Stimulated activated CD4-positive, alpha-beta T cell treated with anti-CD3 and anti-CD28 coated beads, Interleukin-12 subunit alpha, Interleukin-12 subunit beta, amount 100 ng/mL, for 48 hours (primary cell): ENCODE measurements at places on chromosomes 7 and 10.

- DNase-seq = peak; percentile 11
These were observed 58.8 kb downstream of the PARP12 start for GRCh38 chr7:140003913-140004382.

- DNase-seq = no peak
These were observed 14.9 kb upstream of the COL13A1 start for GRCh38 chr10:69786791-69787190.

GRCh38 chr10:98623176-98623575 is 176.4 kb upstream of the HPS1 start:
- DNase-seq = no peak

- DNase-seq = no peak
These were observed 3.1 kb downstream of the KLLN start for GRCh38 chr10:87860156-87860795.

GRCh38 chr7:54882694-54883093 is 123.7 kb upstream of the SEC61G start:
- no peak for DNase-seq

GRCh38 chr7:41912851-41913567 is 210.1 kb upstream of the INHBA start:
- DNase-seq = no peak

- DNase-seq = no peak
These were observed 172.5 kb downstream of the KIAA1217 start for GRCh38 chr10:24381235-24382010.

DNA sequence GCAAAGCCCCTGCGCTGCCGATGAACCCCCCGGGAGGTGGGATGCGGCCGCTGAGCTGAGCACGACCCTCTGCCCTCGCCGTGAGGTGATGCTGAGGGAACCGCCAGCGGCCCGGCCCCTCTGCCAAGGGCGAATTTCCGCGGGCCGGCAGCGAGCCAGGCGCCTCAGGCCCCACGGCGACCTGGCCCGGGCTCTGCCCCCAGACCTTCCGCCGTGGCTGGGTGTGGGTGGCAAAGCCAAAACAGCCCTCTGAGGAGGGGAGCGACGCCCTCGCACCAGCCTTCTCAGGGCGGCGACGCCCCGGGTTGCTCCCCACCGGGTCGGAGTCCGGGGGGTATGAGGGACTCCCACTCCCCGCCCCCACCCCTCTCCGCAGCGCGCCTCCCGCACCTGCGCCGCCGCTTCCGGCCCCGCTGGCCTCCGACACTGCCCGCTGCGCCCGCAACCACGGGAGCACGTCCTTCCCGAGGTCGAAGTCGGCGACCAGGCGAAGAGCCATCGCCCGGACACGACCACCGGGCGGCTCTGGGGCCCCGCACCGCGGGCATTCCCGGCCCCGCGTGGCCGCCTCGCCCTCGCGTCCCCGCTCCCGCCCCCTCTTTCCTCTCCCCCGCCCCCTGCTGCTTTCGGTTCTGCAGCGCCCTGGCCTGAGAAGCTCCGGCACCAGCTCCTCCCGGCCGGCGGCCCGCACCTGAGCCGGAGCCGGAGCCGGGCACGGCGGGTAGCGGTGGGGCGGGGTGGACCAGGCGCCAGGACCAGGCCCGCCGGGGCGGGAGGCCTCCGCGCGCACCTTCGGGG is at the start of gene GSAP:
Gene GSAP (minus strand): TSS at position 527 of the 798 bp plus-strand sequence. CDS start 28 bp downstream, at position 499.
- DNase-seq = no peak

GRCh38 chr7:105776986-105777910 is 99.2 kb downstream of the ATXN7L1 start:
- no peak for DNase-seq

DNA sequence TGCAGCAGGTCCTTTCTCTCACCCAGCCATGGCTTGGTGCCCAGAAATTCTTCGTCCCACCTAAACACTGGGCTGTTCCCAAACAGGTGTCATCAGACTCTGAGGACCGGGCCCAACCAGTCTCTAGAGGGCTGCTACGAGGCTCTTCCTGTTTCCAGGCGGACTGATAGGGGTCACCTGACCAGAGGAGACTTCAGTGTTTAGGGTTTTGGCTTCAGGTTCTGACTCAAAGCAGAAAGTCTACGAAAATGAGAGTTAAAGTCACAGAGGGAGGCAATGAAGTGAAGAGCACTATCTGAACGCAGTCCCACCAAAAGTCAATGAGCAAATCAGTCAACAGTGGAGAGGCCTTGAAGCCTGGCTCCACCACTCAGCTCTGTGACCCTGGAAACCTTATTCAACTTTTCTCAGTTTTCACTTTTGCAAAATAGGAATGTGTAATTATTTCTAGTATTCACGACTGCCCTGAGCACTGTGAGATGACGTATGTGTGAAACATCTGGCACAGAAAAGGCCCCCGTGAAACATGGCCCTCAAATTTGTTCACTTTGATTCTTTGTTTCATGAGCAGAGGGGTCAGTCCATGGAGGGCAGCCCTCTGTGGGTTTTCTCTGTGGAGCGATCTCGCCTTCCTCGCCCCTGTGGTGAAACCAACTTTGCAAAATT is 189.9 kb upstream of the PDE1C start:
- DNase-seq = no peak

DNA sequence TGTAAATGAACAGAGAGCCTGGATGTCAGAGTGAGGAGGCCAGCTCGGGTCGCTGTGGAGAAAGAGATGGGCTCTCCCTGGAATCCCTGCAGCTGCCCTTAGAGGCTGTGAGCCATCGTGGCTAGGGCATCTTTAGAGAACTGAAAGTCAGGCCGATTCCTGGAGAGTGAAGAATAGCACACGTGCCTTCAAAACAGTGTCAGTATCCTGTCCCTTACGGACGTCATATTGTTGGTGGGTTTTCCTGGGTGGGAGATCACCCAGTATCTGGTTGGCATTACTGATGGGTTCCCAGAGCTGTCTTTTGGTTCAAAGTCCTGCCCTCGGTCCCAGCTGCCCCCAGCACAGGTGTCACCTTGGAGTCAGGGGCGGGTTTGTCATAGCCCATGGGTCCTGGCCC is 25.3 kb downstream of the IKZF1 start:
- no peak for DNase-seq

DNA sequence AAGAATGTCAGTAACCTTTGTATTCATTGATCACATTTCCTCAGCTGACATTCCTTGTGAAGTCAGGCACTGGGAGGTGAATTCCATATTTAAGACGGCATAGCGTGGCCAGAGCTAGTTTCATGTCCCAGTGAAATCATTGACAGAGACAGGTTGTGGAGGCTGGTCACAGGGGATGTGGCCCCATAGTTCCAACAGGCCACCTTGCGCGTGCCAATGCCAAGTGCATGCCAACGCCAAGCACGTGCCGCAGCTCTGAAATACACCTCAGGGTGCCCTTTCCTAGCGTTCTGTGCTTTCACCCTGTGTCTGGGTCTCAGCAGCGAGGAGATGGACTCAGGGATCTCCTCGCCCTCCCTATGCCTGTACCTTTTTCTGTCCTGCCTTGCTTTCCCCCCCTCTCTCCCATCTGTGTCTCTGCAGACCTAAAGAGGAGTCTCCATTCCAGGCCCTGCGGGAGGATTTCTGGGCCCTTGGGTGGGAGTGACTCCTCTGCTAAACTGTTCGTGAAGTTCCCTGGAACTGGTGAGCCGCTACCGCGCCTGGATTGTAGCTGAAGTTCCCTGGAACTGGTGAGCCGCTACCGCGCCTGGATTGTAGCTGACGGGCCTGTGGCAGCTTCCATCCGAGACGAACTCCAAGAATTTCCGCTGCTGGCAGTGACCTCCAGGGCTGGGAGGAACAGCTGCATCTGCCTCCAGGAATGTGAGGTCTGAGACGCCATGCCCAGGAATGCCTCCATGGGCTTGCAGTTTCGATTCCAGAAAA is 19.7 kb downstream of the AQP1 start:
- no peak for DNase-seq

DNA sequence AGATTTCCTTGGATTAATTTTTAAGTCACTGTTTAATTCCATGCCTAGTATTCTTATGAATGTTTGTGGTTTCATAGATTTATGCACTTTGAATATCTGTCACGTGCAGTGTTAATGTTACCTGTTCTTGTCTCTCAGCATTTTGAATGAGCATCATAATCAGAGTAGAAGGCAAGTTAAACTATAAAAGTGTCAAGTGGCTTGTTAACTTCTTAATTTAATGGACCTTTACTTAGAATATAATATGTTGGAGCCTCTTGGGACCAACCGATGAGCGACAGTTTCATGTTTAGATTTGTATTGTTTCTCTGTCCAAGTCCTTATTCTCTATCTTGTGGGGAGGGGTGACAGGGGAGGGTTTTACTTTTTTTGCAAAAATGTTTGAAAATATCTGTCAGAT is 50.6 kb upstream of the MTURN start:
- no peak for DNase-seq

GRCh38 chr7:100545360-100546128 is 6.5 kb downstream of the AGFG2 start:
- DNase-seq = peak; percentile 68

- no peak for DNase-seq
These were observed 31.4 kb upstream of the ENO4 start for GRCh38 chr10:116817780-116818343.

GRCh38 chr7:22672846-22673680 is 53.9 kb upstream of the IL6 start:
- DNase-seq = no peak

GRCh38 chr7:15985587-15986384 is 299.3 kb upstream of the MEOX2 start:
- DNase-seq = no peak

GRCh38 chr10:132538790-132539421 is 1.3 kb downstream of the INPP5A start:
- no peak for DNase-seq

GRCh38 chr10:80184291-80184690 is 21.0 kb downstream of the ANXA11 start:
- no peak for DNase-seq

DNA sequence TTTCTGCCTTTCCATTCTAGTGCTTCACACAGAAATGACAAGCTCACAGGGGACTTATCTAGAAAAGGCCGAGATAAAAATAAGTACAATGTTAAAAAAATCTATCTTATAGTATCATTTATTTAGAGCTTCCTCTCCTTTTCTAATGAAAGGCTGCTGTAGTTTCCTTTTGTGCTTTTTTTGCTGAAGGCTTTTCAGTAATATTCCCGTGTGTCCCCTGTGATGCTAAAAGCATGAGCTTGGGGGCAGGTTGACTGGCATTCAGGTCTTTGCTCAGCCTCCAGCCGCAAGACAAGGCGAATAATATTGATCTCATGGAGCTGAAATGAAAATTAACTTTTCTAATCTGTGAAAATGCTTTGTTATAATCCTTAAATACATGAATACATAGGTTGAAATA is 143.0 kb downstream of the ST7 start:
- no peak for DNase-seq

GRCh38 chr7:94971051-94971867 is 63.9 kb downstream of the PPP1R9A start:
- no peak for DNase-seq

GRCh38 chr7:90752051-90752450 is 155.9 kb downstream of the CDK14 start:
- DNase-seq = no peak

- no peak for DNase-seq
These were observed 131.6 kb downstream of the DIP2C start for GRCh38 chr10:557792-558328.

DNA sequence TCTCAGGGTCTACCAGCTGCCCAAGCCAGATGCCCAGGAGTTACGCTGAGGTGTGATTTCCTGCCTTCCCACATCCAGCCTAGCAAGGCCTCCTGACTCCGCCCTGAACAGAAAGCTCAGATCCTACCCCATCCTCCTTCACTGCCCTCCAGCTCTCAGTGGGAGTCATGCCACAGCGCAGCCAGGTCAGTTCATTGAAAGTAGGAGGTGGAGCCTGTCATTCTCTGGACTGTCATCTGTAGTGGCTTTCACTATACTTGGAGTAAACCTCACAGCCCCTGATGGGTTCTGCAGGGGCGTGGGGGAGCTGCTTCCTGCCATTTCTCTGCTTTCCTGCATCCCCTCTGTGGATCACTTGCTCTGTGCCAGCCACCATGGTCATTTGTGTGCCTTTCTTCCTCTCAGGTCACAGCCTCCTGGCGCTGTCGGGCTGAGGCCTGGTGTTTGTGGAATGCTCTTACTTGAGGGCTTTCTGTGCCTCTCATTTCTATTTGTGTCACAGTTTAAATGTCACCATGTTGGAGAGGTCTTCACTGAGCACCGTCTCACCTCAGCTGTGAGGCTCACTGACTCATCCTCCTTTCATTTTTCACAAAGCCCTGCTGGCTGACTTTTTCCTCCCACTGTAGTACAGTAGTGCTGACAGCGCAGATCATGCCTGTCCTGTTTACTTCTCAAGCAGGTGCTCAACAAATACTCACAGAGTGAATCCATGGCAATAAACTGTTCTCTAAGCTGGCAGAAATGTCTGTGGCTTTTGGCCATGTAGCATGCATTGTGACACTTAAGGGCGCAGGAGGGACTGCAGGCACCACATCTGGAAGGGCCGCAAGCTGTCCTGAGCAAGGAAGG is 61.0 kb upstream of the TMEM248 start:
- peak; percentile 47 for DNase-seq

DNA sequence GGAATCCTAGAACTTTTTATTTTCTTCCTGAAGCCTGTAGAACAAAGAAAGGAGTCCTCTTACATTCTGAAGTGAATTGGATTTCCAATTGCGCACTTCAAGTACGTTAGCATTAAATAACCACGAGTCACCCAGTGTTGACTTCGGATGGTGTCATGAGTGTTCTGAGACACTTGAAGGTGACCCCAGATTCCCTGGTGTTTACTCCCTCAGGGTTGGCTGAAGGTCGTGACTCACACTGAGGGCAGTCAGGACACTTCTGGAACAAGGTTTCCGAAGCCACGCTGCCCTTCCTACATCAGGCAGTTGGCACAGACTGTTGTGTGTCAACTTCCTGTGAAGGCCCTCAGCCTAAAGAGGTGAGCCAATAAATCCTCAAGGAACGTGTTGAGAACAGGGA is 186.6 kb upstream of the CELF2 start:
- no peak for DNase-seq
